ENCODE measurements at places on chromosomes 3 and 15.

- no peak for DNase-seq
Measured at GRCh38 chr3:115068799-115069198, 78.3 kb downstream of the ZBTB20 start.

DNA sequence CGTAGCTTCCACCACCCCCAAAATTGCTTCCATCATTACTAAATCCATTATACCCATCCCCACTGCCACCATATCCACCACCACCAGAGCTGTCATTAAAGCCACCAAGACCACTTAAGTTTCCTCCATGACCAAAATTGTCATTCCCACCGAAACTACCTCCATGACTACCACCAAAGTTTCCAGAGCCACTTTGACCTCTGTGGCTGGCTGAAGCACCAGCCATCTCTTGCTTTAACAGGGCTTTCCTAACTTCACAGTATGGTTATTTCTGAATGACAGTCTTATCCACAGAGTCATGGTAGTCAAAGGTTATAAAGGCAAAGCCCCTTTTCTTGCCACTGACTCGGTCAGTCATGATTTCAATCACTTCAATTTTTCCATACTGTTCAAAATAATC, 24.3 kb upstream of the DENND4A start:
- no peak for DNase-seq

GRCh38 chr3:153614563-153614962, 452.5 kb downstream of the RAP2B start:
- DNase-seq = no peak

DNA sequence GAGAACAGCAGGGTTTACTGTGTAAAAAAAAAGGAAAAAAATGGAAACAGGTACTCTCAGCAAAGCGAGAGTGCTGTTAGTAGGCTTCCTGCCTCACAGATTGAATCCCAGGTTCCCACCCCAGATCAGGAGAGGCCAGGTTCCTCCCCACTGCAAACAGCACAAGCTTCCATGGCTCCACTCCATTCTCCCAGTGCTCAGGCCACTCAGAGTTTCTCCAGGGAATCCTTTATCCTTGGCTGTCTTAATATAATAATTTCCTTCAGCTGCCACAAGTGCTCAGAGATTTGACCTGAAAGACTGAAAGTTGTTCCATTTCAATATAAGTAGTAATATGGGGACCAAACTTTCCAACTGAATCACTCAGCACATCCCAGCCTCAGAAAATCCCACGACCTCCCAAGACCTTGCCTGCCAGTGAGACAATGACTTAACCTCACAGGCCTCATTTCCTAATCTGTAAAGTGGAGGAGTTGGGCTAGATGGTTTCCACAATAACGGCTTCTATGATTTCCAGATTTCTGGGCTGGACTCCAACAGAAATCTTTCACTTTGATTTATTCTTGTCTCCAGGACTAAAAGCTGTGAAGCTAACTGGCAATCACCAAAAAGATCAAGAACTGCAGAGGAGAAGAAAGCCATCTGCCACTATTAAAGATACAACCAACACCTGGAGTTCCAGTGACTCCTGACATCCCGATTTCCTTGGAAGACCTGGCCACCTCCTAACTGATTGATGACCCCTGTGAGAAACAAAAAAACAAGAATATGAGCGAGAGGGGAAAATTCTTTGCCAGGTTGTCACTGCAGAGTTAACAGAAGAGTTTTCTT, 289.5 kb downstream of the NEK10 start:
- no peak for DNase-seq

GRCh38 chr15:85986741-85987140, 92.9 kb upstream of the AGBL1 start:
- DNase-seq = no peak

GRCh38 chr15:74275957-74276356, 39.8 kb downstream of the CCDC33 start:
- no peak for DNase-seq

All from common myeloid progenitor, CD34-positive (primary cell).